Choroid plexus epithelial cell (primary cell): ENCODE measurements at places on chromosomes 2 and 18.

- DNase-seq = peak; percentile 33
These were observed 104.3 kb downstream of the TTC27 start for GRCh38 chr2:32732120-32732519.

- no peak for DNase-seq
These were observed 66.9 kb downstream of the MOGAT1 start for GRCh38 chr2:222738312-222738711.

DNA sequence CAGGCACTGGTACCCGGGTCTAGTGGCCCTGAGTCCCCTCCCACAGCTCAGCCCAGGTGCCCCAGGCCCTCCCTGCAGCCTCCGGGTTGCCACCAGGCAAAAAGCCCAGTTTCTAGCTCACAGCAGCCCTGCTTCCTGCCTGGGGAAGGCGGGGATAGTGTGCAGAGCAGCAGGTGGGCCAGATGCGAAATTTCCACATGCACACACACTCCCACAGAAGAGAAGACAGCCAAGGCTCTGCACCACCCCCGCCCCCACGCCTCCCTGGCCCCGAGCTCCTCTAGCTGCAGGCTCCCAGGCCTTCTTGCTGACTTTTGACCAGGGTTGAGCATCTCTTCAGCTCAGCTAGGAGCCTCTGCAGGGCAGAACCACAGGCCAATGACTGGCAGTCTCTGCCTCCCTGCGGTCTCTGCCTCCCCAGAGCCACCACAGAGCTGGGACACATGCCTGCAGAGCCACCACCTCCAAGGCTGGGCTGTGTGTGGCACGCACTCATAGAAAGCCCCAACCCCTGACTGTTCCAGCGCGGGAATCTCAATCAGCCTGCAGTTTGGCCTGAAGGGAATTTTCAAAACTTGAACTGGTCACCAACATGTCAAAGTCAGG lies 7.2 kb downstream of the SLC66A2 start:
- peak; percentile 93 for DNase-seq

GRCh38 chr2:161273038-161273760 lies 35.0 kb upstream of the PSMD14 start:
- peak; percentile 86 for DNase-seq

GRCh38 chr18:44133483-44133882 lies 547.2 kb upstream of the SETBP1 start:
- DNase-seq = no peak

GRCh38 chr2:98488252-98488651 lies 43.6 kb downstream of the INPP4A start:
- DNase-seq = no peak

GRCh38 chr2:9644021-9644420 lies 13.2 kb upstream of the YWHAQ start:
- no peak for DNase-seq

GRCh38 chr2:8633735-8634313 lies 48.0 kb upstream of the ID2 start:
- DNase-seq = peak; percentile 87

GRCh38 chr2:181357979-181358378 lies 99.2 kb upstream of the ITGA4 start:
- no peak for DNase-seq

GRCh38 chr18:79510046-79510685 lies 114.4 kb downstream of the NFATC1 start:
- no peak for DNase-seq

GRCh38 chr2:133599811-133600210 lies 31.5 kb upstream of the NCKAP5 start:
- no peak for DNase-seq

DNA sequence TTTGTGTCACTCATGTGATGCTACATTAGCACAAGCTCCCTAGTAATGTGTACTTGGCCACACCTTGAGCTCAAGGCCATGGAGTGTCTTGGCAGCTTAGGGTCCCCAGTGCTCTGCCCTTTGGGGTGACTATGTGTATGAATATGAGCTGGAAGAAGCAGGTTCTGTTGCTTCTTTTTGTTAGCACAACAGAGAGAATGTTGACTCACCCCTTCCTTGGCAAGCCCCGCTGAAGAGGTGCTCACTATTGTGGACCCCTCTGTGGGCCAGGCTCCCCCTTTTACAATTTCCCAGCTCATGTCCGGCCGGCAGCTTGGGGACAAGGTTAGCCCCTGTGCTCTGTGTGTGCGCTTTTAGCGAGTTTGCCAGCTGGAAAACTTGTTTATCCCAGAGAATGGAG lies 48.1 kb downstream of the DGKD start:
- no peak for DNase-seq

- no peak for DNase-seq
These were observed 44.3 kb downstream of the NTSR2 start for GRCh38 chr2:11625671-11626070.

DNA sequence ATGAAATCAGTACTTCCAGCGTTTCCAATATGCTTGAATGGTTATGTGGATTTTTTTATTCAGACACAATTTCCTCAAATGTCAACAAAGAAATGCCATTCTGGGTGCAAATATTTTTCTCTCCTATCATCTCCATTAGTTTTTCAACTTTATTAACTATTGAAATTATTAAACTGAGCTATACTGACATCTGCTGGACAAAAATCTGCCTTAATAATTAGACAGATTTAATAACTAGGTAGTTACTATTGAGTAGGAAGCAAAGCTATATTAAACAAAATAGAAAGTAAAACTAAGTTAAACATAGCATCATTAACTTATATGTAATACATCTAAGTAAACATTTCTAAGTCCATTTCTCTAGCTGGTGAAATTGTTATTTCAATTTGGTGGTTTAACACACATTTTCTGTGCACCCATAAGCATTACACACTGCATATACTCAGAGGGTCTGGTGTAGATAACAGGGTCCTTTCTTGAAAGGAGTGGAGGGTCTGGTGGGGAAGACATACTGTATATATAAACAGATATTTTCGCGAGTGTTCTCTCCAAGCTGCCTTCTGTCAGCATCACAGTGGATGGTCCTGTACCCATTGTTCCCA lies 77.0 kb downstream of the LANCL1 start:
- peak; percentile 53 for DNase-seq

DNA sequence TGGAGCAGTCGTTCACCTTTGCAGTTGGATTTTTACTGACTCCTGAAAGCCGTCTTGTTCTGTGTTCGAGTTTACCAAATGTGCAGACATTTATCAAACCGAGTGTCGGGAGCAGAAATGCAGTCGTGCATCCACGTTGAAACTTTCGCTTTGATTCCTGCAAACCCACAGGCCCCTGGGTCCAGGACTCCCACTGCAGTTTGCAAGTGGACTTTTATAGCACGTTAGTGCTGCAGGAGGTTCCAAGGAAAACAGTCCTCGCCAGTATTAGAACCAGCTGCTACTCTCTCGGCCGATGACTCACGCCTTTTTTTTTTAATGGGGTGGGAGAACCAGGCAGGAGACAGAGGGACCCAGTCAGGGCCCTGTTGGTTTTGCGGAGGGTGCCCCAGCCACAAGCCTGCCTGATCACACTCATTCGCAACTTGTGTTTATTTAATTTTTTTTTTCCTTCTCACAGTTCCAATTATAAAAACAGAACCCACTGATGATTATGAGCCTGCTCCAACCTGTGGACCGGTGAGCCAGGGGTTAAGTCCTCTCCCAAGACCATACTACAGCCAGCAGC lies 90.1 kb downstream of the NFATC1 start:
- DNase-seq = peak; percentile 89

GRCh38 chr2:29187926-29188325 lies 72.7 kb downstream of the CLIP4 start:
- DNase-seq = no peak

DNA sequence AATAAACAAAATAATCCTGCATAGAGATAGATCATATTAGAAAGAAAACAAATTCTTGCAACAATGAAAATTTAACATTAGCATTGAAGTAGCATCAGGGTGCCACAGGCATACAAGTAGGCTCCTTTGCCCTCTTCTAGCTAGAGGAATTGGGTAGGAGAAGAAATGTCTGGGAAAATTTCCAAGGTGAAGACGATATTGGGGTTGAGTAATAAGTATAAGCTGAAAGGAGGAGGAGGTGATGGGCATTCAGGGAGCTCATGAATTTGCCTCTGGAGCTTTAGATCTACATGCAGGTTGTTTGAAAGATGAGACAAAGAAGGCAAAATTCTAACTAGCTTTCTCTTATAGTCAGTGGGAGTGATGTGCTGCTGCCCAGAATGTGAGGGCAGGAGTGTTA lies 504.9 kb downstream of the CCDC85A start:
- no peak for DNase-seq

DNA sequence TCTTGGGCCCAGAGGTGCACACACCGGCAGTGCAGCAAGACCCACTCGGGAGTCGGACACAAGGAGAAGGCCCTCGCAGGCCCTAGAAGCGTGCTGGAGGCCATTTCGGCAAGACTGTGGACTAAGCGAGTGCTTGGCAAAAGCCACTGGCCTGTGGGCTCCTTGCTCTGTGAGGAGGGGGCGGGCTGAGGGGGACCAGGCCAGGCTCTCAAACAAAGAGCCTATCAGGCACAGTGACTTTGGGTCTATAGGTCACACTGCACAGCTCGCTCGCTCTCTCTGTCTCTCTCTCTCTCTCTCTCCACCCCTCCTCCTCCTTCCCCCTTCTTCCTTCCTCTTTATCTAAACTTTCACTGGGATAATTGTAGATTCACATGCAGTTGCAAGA lies 23.6 kb upstream of the ZCCHC2 start:
- DNase-seq = no peak

GRCh38 chr18:68800075-68800474 lies 2.2 kb downstream of the CCDC102B start:
- DNase-seq = peak; percentile 44

GRCh38 chr2:241109210-241110088 lies 7.4 kb upstream of the MTERF4 start:
- DNase-seq = no peak

- peak; percentile 82 for DNase-seq
These were observed 155.9 kb downstream of the ESCO1 start for GRCh38 chr18:21444465-21445212.

DNA sequence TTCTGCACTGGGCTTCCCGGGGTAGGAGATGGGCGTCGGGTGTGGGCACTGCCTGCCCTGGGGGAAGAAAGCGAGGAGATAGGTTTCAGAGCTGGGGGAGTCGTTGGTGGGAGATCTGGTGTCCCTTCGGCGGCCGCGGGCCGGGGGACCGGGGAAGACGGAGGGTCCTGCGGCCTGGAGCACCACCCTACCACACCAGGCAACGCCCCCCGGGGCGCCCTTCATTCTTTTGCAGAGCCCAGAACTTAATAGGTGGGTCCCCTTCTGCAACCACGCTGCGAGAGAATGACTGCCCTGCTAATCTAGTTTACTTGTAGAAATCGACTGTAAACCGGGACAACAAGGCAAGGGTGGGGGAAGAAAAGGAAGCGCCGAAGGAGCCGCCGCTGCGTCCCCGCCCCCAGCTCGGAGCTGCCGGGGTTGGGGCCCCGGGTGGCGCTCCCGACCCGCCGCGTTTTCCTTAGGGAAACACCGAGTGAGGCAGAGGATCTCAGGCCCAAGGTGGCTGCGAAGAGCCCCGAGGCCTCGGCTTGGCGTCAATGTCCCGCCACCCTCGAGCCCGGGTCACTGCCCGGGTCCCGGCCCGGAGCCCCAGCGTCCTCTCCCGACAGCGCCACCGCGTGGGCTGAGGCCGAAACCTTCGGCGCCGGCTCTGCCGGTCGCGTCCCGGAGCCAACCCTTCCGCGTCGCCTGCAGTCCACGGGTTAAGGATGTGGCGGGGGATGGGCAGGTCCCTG lies 5.4 kb upstream of the SATB2 start:
- DNase-seq = peak; percentile 38

DNA sequence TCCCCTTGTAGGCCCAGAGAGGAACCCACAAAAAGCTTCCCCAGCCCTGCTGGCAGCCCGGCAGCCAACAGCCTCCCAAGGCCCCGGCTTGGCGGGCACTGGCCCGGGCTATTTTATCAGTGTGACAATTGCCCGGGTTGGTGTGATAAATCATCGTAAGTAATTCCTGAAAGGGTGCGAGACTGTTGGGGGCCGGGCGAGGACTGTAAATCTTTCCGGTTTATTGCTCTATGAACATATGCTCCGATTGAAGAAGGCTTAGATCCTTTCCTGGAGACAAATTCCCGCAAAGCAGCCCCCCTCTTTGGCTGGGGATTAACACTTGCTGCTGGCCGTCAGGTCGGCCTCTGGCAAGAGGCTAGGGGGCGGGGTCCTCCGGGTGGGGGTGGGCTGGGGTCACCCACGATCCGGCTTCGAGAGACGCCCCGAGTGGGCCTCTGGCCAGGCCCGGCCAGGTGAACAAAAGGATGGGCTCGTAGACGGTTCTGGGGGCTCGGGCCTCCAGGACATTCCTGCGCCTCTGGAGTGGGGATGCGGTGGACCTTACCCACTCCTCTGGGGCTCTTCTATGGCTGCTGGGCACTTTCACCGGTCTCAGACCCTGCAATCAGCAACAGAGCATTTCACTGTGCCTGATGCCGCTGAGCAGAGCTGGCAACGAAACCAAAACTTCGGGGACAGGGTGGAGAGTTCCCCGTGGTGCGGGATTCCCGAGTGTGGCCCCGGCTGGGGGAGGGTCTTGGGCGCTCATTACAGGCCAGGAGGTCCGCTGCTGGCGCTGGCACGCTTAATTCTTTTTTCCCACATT lies 2.0 kb downstream of the HOXD3 start:
- no peak for DNase-seq

DNA sequence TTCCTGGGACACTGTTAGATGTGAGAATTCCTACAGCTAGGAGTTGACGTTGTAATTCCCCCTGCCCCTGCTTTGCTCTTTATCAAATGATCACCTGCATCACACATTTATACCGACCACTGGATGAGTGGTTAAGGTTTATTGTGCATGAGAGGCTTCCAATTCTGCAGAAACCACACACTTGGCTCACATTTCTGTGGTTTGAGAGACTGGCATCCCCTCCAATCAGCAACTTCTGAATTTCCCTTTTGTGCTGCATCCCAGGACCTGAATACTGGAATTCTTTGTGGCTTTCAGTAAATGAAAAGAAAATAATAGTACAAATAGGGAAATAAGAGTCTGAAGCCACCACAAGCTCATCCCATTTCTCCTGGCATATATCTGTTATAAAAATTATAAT lies 628.7 kb upstream of the PIK3C3 start:
- peak; percentile 68 for DNase-seq

DNA sequence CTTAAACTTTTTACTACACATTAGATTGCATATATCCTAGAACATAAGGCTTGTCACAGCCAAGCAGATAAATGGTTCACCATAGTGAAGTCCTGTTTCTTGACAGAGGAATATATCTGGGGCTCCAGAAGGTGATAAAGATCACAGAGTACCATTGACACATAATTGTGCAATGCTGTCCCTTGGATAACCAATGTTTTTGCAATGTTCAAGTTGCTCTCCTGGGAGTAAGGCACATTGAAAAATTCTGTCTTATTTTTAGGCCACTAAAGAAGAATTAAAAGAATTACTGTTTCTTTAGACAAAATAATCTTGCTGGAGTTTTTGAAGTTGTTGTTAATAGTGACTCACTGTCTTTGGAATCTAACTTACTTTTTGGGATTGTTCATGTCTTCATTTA lies 1132.8 kb downstream of the LRP1B start:
- DNase-seq = peak; percentile 24

- DNase-seq = no peak
These were observed 18.6 kb upstream of the GYPC start for GRCh38 chr2:126637386-126637785.

- DNase-seq = peak; percentile 41
These were observed 705 bp upstream of the TEX261 start for GRCh38 chr2:70995426-70995729.

- DNase-seq = no peak
These were observed 227.2 kb upstream of the HS6ST1 start for GRCh38 chr2:128545829-128546228.

GRCh38 chr18:36757081-36757480 lies 71.7 kb downstream of the TPGS2 start:
- DNase-seq = peak; percentile 81

GRCh38 chr2:120134263-120134662 lies 88.9 kb downstream of the TMEM185B start:
- DNase-seq = peak; percentile 98

- peak; percentile 80 for DNase-seq
These were observed 97.0 kb downstream of the RNF144A start for GRCh38 chr2:7014174-7014640.
